Renal pelvis (tissue), 12 donors: ENCODE measurements at places on chromosomes 3 and 15.

DNA sequence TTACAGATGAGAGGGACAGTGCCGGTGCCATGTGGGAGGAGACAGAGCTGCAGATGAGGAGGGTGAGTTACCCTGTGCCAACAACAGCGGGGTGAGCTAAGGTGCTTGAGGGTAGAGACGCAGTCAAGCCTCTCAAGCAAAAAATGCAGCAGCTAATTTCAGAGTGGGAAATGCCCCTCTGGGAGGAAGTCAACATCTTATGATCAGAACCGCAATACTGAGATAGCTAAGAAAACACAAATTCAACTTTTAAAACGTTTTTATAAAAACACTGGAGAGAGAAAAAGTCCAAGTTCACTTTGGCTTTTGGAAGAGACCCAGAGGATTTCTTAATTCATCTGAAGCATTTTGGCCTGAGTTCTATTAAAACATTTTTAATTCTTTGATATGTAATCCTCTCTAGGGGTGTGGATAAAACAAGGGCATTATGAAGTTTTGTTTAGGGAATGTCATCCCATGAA is 319.2 kb downstream of the SLC9A9 start:
- DNase-seq: no peak

- DNase-seq: peak; percentile 84
Measured at GRCh38 chr3:72255191-72255590, 470.2 kb upstream of the PROK2 start.

DNA sequence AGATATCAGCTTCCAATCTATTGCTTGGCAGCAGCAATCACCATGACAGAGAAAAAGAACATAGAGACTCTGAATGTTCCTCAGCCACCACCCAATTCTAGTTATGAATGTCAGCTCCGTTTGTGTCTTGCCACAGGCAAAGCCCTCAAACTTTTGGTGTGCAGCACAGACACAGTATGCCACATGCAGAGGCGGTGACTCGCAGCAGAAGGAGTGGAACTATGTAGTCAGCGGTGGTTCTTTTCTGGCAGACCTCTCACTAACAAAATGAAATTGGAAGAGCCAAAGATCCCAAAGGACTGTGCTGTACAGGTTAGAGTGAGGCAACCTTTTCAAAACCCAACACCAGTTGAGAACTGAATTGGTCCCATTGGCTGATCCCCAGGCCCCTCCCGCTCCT is 220.9 kb downstream of the SLC9A9 start:
- no peak for DNase-seq

GRCh38 chr3:140910860-140911259 is 30.8 kb upstream of the SLC25A36 start:
- no peak for DNase-seq

DNA sequence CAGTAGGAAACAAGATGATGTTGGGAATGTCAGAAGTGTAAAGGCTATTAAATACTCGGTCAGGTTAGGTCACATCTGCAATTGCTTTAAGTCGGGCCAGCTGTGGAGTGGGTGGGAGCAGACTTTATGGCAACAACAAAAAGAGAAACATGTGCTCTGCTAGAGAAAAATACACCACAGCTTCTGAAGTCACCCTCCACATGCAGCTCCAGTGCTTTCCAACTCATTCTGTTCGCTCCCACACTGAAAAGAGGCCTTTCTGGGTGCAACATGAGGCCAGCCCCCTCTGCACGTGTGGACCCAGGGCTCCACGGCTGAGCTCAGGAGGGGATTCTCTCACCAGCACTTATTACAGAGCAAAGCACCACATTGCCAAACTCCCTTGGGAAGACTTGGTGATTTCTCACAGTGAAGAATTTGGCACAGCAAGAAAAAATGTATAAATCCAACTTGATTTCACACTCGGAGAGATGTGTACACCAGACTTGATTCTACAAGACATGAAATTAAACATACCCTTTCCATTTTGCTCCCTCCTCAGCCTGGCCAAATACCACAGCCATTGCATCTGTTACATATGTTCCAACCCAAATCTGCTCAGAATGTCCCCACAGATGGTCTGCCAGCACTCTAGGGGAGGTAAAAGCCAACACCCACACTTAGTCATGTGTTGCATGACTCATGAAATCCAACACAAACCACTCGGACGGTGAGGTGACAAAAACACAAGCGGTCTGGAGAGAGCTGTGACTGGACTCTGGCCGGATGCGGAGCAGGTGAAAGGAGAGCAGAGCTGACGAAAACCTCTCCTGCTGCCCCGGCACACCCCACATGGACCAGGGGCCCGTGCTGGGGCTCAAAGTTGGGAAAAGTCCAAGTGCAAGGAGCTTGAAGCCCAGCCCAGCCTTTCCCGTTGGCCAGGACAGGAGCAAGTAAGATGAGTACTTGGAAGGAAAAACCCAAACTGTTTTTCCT is 74.6 kb downstream of the ITGB5 start:
- no peak for DNase-seq

DNA sequence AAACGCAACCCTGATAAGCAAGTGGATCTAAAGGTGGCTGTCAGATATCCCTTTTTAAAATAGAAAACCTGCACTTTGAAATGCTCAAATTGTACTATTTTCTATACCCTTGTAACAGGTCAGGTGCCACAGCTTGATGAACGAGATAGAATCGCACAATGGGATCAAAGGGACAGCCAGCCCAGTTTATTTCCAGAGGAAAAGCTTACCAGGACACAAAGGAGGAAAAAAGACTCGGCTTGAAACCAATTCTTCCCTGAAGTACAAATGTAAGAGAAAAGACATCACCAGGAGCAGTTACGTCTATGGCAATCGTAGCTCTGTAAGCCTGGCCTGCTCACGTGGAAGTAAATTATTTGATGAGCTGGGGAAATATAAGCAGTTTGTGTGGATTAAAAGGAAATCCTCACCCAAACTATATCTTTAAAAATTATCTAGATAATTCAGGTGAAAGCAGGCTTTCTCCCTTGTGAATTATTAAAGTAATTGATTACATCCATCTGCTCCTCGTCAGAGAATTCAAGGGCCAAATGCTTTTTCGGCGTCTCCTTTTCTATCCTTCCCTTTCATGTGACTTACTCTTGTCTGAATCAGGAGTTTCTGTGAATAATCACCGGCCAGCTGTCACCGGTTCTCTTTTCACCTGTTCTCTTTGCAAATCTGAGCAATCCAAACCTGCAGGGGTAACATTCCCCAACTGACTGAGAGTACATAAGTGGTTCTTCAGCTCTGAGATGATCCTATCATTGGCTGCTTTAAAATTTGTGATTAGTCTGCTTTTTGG is 339.2 kb upstream of the ONECUT1 start:
- DNase-seq: no peak

- no peak for DNase-seq
Measured at GRCh38 chr15:99632521-99632920, 66.7 kb downstream of the MEF2A start.

- DNase-seq: no peak
Measured at GRCh38 chr3:46957092-46957820, 19.3 kb downstream of the CCDC12 start.

DNA sequence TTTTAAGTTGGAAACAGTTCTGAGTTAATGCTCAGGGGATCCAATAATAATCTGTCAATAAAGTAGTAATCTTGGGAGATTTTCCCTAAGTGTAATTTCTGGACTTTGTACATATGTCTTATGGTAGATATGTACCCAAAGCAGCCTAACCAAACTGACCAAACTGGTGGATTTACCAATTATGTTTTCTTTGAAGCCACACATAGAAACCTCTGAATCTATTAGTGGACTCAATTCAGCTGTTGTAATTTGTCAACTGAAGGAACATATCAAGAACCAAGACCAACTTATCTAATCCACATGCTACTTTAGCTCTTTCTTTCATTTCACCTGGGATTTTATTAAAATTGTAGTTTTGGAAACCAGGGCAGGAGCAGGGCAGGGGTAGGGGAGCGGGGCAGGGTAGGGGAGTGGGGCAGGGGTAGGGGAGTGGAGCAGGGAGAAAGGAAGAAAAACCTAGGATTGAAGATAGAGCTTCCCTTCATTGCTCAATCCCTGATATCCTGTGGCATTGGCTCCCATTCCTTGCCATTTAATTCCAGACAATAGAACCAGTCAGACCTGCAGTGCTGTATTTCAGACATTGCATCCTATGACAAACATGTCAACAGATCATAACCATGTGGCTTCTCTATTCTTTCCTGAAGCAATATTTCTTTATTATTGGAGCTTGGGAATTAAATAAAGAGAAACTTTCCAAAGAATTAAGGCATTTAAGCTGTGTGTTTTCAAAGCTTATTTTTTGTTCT is 101.8 kb downstream of the NFKBIZ start:
- DNase-seq: no peak

- no peak for DNase-seq
Measured at GRCh38 chr3:40623567-40623966, 98.8 kb downstream of the ZNF621 start.

DNA sequence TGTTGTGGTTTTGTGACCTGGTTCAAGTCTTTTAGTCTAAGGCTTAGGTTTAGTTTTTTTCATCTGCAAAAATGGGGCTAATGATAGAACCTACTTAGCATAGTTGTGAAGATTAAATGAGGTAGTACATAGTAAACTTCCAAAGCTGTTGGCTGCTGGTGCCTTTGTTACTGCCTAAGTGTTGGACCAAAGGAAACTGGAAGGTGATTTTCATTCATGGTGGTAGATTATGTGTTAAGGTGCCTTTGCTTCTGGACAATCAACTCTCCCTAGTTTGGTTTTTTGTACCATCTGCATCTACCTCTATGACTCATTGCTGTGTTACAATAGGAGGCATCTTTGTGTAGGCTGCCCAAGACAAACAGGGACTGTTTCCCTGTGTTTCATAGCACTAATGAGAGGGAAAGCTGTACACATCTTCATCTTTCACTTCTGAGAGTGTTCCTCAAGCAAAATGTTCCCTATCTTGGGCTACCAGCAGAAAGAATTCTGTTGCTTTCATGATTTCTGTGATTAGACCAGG is 3.2 kb downstream of the MAP2K1 start:
- no peak for DNase-seq

DNA sequence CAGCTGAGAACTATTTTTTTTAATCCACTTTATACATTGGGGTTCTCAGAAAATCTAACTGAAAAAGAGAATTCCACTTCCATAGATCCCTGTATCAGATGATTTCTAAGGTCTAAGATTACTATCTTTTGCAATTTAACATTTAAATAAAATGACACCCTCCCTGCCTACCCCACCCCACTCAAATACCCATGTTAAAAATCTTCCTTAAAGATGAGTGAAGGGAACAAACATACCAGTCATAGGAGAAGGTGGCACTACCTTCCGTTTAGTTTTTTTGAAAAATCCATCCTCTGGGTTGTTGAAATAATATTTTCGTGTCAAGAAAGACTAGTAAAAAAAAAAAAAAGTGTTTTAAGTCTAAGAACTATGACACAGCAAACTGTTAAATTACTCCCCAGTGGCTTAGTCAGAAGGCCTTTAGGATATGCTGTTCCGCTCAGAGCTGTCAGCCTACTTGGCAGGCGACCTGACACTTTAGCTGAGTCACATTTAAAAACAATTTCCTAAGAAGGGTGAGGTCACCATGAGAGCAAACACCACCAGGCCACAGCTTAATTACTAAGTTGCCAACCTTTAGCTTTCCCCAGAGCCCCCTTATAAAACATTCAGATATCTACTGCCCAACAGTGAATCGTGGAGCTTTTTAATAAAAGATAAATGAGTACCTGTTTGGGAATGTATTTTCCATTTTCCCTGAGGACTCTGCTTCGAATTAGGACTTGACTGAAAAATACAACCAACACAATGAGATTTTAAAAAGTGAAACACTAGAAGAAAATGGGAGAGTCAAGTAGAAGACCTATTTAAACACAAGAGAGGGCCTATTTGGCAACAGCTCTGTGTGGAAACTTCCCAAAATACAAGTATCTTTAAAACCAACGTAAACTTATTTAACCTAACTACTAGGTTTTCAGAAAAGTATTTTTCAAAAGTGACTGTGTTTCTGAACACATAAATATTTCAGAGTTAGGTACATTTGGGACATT is 9.6 kb downstream of the EMC3 start:
- no peak for DNase-seq

DNA sequence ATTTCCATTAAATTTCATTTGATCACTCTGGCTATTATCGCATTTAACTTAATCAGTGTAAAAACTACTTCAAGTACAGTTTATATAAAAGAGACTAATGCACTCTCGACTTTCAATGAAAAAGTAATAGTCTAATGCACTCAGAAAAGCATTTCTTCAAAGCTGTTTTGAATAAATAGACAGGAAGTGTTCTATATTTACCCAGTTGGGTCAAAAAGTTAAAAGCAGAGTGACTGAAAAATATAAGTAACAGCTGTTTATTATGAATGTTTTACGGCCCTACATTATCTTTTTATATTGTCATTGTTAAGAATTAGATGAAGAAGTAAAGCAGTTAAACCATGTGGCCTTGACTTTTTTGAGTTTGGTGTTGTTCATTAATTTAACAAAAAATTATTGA is 391.8 kb downstream of the ZPLD1 start:
- DNase-seq: peak; percentile 20

GRCh38 chr3:156161172-156161571 is 40.8 kb downstream of the KCNAB1 start:
- DNase-seq: no peak

GRCh38 chr15:57732526-57733331 is 26.2 kb downstream of the POLR2M start:
- no peak for DNase-seq
